ENCODE measurements at places on chromosomes 2 and 18.

DNA sequence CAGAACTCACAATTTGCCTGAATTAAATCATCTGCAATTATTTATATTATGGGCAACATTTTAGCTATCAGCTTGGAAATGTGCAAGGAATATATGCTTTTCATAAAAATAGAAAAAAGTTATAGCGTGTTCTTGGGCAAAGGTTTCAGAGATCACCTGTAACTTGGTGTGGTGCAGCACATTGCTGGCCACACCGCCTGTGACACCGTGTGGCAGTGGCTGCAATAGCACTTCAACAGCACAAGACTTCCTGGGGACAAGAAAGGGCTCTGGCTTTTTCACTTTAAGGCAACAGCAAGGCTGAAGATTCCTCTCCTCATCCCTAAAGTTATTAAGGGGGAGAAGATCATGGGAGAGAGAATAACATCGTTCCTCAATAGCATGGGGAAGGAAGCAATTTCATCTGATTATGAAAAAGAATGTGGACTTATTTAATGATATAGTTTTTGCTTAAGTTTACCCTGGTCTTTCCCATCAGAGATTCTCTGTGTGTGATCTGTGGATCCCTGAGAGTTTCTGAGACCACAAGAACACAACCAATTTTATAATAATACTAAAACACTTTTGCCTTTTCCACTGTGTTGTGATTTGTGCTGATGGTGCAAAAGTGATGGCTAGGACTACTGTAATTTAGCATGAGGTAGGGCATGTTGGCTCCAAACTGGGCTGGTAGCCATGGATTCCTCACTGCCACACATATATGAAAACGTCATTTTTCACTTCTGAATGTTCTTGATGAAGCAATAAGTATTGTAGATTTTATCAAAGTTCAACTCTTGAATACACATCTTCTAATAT, 15.0 kb upstream of the SERPINB3 start:
- DNase-seq = no peak

- no peak for DNase-seq
Measured at GRCh38 chr2:229059331-229060033, 211.6 kb downstream of the PID1 start.

- DNase-seq = no peak
Measured at GRCh38 chr2:71971493-71971892, 176.2 kb downstream of the CYP26B1 start.

DNA sequence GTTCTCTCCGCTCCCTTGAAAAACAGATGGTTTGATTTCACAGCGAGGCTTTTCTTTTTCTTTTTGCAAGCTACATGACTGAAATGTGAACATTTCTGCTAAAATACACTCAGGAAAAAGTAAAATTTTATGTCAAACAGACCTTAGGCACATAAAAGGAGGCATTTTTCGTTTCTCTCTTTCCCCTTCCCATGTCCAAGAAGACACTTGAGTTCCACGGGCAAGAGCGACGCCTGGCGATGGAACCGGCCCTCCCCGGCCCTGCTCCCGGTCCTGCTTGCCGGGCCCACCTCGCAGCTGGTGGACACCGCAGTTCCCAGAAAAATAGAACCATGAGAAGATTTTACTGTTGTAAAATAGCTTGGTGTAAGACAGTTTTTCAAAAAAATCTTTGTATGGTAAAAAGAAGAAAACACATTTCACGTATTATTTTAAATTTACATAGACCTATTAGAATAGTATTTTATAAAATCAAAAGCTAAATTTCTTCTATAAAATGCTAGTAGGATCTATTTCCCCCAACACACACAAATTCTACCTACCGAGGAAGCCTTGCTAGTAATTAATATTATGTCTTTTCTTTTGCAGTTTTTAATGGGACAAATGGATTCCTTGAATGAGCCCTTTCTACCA, 2.3 kb upstream of the ALKAL2 start:
- no peak for DNase-seq

DNA sequence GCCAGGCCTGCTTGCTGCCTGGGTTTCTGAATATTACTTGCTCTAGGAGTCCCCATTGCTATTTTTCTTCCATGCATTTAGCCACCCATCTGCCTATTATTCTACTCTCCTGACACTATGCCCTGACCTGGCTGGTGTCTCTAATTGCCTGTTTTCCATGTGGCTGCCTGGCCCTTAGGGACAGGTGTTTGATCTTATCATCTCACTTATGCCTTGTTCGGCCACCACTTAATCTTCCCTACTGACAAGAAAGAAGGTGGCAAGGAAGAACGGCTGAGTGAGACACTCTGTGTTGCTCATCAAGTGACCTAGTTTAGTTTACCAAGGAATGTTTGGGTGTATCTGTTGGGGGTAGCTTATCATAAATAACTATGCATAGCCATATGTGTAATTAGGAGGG, 50.4 kb upstream of the RAPH1 start:
- DNase-seq = no peak

GRCh38 chr2:46504685-46505471, 25.5 kb downstream of the TMEM247 start:
- no peak for DNase-seq

DNA sequence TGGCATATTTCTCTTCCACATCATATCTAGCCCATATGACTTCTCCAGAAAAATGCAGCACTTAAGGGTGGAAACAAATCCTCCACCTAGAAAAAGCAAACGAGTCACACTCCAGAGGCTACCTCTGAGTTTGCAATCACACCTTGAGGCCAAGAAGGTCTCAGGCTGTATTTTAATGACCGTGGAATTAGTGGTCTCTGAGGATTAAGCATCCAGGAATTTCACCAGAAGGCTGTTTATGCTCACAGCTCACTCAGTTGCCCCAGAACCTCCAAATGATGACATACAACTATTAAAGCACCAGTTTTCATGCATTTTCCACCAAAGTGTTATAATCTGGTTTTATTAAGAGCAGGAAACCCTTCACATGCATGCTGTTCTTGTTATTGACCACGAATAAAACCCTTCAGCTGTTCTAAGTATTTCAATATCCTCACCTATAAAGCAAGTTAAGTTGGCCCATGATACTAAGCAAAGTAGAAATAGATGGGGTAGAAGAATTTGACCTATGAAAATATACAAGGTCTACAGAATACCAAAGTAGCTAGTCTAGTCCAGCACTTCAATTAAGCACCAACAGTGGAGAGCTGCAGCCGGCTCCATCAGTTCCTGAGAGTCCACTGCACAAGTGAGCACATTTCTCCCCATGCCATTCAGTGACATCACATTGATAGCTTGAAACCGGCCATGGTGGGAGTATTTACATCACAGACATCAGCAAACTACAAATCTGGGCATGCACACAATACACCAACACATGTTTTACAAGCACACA, 39.5 kb upstream of the SLC14A1 start:
- DNase-seq = no peak

DNA sequence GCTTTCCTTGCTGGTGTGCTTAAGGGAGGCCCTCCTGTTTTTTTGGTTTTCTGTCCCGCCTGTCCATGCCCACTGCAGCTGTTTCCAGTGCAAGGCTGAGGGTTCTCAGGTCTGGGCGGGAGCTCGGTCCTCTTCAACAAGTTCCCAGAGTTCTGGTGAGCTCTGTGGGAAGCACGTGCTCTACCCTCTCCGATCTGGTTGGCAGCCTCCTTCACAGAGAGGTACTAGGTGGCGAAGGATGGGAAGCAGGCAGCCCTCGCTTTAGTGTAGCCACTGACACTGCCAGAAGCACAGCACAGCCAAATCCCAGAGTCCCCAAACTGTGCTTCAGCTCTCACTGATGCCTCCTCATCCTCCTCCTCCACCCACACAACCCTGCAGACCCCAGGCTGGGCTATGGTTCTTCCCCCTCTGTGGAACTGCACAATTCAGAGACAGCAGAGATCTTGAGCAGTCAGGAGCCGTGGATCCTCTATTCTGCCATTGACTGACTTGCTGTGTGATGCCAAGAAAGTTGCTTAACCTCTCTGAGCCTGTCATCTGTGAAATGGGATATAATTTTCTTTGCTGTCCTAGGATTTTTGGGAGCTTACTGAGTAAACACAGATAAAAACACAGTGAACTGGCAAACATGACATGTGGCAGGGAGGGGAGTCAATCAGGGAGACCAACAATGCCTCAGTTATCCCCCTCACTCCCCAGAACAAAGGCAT, 157.3 kb downstream of the MSH2 start:
- no peak for DNase-seq

Measured in activated CD8-positive, alpha-beta memory T cell treated with anti-CD3 and anti-CD28 coated beads for 48 hours (primary cell).